ENCODE measurements at places on chromosomes 1 and 21.

DNA sequence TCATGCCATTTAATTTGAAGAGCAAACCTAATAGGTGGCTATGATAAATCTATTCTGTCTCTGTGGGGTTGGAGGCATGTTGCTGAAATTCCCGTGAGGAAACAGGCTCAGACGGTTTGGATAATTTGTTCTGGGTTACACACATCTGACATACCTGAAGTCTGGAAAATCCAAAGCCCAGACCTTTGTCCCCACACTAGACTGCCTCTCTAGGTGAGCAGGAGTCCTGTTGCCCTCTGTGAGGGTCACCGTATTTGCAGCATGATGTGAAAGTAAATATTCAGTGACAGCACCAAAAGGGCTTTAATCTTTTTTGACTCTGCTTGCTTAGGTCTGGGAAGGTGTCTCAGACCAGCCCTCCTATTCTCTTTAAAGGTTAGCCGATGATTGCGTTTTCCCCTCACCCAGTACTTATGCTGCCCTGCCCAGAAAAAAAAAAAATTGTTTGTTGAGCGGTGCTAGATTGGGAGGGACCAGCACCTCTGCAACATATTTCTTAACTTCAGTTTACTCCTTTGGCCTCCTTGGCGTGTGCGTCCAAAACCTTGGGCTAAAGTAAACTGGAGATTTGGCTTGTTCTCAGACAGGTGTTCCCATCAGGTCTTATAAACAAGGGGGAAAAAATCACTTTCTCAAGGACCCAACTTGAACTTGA is 67.0 kb downstream of the CACHD1 start:
- DNase-seq: no peak

- DNase-seq: no peak
Observed at GRCh38 chr1:205043866-205044265, 854 bp downstream of the CNTN2 start.

DNA sequence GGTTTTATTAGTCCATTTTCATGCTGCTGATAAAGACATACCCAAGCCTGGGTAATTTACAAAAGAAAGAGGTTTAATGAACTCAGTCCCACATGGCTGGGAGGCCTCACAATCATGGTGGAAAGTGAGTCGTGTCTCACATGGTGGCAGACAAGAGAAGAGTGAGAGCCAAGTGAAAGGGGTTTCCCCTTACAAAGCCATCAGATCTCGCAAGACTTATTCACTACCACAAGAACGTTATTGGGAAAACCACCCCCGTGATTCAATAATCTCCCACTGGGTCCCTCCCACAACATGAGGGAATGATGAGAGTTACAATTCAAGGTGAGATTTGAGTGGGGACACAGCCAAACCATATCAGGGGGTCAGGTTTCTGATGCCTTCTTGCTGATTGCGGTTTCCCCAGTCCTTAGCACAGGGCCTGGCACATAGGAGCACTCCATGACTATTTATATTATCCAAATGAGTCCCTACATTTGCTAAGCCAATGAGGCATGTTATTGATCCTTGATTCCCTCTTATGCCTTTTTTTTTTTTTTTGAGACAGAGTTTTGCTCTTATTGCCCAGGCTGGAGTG is 35.3 kb upstream of the PAXBP1 start:
- DNase-seq: peak; percentile 28

GRCh38 chr1:212013672-212014071 is 21.7 kb downstream of the INTS7 start:
- DNase-seq: no peak

DNA sequence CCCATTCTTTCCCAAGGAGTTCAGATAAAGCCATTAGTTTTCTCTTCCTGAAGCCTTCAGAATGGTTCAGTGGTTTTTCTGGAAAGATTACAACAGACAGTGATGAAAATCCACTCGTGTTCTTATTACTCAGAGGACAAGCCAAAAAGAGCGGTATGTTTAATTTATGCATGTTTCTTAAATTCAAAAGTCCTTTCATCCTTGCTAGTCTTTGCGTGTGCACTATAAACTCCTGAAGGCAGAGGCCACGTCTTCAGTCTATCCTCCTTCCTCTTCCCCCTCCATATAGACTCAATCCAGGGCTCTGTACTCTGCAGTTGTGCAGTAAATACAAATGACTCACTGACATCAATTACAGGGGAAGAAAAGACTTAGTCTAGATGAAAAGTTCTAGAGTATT is 409.2 kb upstream of the PLXNA2 start:
- no peak for DNase-seq

GRCh38 chr1:172343240-172344160 is 77.0 kb upstream of the C1orf105 start:
- DNase-seq: no peak

GRCh38 chr1:188043536-188044245 is 1214.9 kb downstream of the PLA2G4A start:
- no peak for DNase-seq

DNA sequence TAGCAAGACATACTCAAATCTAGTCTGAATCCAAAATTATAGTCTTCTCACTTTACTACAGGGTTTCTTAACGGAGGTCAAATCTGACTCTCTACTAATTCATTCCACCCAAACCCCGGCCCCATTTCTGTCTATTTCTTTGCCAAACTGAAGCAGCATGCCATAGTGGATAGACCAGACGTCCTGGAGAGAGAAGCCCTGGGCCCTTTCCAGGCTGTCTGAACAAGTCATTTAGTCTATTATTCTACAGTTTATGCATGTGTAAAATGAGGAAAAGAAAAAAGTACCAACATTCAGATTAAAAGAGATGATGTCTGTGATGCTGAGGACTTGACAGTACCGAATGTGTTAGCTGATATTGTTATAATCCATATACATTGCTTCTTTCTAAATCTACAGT is 95.0 kb downstream of the GDAP2 start:
- no peak for DNase-seq

DNA sequence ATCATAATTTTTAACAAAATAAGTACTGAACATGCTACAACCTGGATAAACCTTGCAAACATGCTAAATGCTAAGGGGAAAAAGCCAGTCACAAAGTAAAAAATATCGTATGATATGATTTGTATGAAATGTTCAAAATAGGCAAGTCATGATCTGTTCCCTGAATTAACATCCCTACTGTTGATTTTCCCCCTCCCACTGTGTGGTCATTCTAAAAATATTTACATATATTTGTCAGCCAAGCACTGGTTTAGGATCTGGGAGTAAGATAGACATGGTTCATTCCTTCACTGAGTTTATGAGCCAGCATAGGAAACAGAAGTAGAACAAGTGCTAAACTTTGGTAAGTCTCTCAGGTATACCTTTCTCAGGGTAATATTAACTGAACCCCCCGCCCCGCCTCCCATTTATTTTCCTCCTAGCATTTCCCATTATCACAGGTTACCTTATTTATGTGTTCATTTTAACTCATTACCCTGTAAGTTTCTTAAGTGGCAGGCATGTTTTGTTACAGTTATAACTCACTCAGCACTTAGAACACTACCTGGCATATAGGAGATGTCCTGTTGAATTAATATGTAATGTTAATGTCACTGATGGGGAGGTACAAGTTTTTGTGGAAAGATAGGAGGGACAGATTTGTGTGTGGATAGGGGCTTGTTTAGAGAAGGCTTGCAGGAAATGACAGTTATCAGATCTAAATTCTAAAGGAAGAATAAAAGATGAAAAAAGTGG is 12.3 kb downstream of the UQCRH start:
- no peak for DNase-seq

DNA sequence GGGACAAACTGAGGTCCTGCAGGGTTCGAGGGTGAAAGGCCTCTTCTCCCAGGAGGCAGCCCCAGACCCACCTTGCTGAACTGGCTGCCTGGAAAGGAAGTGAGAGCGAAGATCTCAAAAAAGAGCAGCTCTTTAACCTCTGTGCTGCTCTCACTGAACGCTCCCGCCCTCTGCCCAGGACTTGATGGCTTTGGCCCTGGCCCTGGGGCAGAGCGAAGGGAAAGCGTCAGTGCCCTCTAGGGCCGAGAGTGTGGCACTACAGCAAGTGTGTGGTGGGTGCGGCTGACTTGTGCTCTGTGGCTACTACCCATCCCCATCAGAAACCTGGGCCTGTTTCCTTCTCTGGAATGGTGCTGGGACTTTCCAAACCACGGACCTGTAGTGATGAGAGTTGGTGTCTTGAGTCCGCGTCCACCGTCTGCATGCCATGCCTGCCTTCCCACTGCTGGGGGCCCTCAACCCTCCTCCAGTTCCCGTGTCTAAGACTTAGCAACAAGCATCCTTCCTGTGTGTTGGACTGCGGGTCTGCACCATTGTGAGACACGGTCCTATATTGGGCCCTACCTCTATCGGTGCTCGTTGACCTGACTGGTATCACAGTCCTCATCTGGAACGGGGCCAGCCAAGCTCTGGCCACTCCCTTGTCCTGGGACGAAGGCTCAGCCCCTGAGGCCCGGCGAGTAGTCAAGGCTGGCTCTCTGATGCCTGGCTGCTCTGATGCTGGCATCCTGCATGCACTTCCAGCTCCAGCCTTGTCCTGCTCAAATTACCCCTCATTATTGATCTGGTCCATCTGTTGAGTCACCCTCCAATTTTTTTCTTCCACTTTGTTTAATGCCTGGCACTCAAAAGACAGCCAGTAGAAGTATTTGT is 180.3 kb downstream of the DISC1 start:
- DNase-seq: peak; percentile 36

DNA sequence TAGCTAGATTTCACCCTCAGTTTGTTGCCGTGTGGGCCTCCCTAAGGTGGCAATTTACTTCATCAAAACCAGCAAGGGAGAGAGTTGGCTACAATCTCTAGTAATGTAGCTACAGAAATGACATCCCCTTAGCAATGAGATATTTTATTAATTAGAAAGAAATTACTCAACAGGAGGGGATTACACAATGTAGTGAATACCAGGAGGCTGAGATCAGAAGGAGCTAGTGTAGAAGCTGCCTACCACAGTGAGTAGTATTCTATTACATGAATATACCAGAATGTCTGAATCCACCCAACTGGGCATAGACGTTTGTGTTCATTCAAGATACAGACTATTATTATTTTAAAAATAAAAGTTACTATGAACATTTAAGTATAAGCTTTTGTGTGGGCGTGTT is 868.2 kb upstream of the CXADR start:
- no peak for DNase-seq

- no peak for DNase-seq
Observed at GRCh38 chr1:114103992-114104391, 49.7 kb downstream of the SYT6 start.

DNA sequence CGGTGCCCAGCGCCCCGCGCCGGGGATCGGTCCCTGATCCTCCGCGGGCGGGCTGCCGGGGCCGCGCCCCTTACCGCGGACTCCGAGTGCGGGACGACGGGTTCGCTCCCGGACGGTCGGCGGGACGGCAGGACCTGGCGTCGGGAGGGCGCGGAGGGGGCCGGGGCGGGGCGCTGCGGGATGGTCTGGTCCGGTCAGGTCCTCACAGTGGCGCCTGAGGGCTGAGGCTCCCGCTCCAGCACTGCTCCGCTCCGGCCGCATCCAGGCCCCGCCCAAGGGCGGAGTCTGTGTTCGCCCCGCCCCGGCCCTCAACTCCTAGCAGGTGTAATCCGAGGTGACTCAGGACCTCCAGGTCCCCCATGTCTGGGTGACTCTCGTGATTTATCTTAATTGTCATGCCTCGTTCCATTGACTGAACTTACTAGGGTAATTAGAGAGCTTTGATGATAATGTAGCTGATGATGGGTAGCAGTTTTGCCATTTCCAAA is at the start of gene RAB3B:
Gene RAB3B, minus strand, starts transcription at position 223 of the 488 bp plus-strand sequence. CDS start 13,583 bp downstream, outside the sequence.
- peak; percentile 86 for DNase-seq

DNA sequence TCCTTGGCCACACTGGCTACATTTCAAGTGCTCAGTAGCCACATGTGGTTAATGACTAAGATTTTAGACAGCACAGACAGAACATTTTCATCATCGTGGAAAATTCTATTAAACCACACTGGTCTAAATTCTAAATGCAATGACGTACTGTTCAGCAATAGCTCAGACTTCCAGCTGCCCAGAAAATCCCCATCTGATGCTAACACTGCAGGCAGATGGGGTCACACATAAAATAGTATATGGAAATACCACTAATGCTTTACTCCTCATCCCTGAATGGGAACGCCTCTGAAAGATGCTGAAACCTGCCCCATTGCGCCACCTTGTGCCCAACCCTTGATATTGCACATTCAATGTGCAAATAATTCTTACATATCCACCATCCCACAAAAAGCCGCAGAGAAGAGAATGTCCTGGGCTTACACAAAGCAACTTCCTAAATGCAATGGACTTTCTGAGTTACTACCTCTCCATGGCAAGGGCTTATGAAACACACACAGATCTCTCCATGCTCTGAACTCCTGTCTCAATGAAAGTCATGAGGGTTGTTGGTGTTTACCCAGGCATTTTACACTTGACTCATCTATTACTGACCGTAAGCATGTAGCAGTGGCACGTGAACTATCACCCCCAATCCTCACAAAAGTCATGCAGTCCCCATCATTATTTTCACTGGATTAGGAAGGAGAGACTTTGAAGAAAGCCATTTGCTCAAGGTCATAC is 20.3 kb upstream of the SLC5A9 start:
- DNase-seq: peak; percentile 63

DNA sequence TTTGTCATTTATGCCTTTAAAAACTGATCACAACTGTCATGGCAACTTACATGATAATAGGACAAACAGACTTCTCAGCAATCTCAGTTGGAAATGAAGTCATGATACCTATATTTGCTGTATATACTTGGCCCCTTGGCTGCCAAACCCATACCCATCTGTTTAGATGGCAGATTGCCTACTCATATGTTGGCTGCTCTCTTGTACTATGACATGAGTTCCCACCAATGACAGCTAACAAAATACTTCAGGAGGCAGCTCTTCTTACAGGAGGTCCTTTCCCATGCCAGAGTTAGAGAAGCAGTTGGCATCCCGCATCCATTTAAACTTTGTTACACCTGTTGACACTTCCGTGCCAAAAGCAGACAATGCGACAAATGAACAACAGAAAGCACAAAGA is 603.1 kb upstream of the ADGRL2 start:
- DNase-seq: no peak

DNA sequence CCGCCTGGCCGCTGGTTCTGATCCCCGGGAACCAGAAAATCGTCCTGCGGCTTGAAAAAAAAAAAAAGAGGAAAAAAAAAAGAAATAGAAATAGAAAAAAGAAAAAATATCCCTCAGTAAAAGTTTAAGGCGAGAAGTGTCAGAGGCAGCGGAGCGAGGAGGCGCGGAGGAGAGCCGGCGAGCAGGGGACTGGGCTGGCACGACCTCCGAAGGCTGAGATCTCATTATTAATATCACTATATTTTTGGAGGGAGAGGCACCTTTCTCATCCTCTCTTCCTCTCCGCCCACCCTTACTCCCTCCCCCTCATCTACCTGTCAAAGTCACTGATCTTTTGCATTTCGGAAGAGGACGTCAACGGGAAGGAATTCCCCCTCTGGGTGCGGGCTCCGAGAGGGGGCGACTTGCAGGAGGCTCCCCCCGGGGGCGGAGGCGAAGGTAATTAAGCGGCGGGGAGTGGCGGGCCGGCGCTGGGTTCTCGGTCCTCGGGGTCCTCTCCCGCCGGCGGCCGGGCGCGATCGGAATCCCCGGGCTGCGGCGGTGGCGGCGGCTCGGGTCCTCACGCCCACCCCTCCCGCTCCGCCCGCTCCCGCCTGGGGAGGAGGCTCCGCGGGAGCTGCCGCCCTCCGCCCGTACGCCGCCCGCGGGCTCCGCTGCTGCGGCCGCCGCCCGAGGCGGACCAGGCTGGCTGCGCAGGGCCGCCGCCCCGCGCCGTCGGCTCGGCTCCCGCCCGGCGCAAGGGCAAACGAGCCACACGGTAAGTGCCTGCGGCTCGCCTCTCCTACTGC is at the start of gene NTNG1:
Gene NTNG1, plus strand, starts transcription at position 337 of the 788 bp plus-strand sequence.
- DNase-seq: peak; percentile 0

All from activated CD4-positive, alpha-beta T cell treated with anti-CD3 and anti-CD28 coated beads, Interleukin-2, amount 50 U/mL, for 48 hours (primary cell).